ENCODE measurements at places on chromosomes 5 and 9.

DNA sequence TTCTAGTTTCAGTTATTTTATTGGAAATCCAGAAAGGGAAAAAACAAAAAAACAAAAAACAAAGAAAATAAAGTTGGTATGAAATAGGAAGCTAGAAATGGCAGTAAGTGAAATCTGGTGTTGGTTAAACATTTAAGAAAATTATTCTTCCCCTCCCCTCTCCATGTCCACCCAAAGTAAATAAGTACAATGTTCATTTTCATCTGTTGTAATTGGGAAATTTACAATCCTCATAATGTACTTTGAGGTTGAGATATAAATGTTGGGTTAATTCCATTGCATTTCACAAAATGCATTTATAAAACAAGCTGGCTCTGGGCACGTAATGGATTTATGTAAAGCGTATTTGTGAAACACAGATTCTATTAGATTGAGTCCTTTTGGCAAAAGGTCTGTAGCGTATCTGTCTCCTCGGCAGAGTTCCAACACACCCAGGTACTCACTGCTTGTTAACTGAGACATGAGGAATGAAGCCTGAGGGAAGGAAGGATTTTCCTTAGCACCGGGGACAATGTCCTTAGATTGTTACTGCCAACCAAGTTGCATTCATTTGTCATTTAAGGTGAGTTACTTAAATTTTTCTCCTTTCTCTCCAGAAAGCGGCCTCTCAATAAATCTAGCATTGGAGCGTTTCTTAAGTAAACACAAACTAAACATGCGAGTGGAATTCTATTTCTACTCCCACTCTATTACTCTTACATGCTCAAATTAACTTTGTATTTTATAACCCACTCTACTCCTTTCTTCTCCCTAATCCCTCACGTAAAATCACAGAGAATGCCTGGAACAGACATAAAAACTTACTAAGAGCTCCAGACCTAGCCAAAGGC lies 912.3 kb upstream of the WWC1 start:
- DNase-seq = no peak

DNA sequence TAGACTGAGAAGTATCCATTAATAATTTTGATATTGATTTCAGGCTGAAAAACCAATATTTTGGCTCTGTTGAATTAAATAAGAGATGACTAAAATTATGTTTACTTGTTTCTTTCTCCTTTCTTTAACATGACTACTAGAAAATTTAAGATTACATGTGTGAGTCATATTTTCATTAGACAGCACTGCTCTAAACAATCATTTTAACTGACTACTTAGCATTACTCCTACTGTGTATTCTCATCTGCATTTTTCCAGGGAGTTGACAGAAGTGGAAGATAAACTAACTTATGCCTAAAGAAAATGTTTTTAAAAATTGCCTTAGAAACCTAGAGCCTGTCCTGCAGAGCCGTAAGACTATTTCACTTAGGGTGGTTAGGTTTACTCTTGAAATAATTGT lies 29.1 kb downstream of the TNC start:
- no peak for DNase-seq

GRCh38 chr9:107648153-107648715 lies 158.7 kb upstream of the KLF4 start:
- no peak for DNase-seq

GRCh38 chr9:117293206-117294114 lies 121.4 kb downstream of the ASTN2 start:
- no peak for DNase-seq

GRCh38 chr5:67077296-67077695 lies 119.3 kb downstream of the CD180 start:
- no peak for DNase-seq
